ENCODE measurements at places on chromosomes 5 and 9. TPM values are rescaled to one million over a fixed set of nuclear protein-coding genes. Genes with fewer than 3 reads are reported as not detected.
A peak's percentile ranks its signal among the peaks of the same experiment; 100 is the strongest.

The LAMC3 gene
- 2.4 TPM for total RNA-seq

DNA sequence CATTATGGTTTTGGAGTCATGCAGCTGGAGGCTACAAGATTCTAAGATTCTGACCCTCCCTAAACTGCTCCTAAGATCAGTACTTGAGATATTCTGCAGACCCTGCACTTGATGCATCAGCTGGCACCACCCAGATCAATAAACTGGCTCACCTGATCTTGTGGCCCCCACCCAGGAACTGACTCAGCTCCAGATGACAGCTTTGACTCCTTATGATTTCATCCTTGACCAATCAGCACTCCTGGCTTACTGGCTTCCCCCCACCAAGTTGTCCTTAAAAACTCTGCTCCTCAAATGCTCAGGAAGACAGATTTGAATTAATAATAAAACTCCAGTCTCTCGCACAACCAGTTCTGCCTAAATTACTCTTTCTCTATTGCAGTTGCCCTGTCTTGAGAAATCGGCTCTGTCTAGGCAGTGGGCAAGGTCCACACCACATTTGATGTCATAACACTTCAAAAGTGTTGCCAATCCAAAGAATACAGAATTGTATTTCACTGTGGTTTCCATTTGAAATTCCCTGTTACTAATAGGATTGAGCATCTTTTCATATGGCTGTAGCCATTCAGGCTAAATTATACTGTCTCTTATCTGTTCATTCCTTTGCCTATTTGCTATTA, 14.8 kb upstream of the SLC30A5 start:
- DNase-seq, result peak; percentile 3

GRCh38 chr9:85199866-85200495, 530.5 kb downstream of the NTRK2 start:
- no peak for DNase-seq

The SNCB gene
- total RNA-seq, result not detected

The MYOZ3 gene
- total RNA-seq, result 0.03 TPM
